ENCODE measurements at places on chromosomes 13 and 19. TPM values are rescaled to one million over a fixed set of nuclear protein-coding genes. Genes with fewer than 3 reads are reported as not detected.
A peak's percentile ranks its signal among the peaks of the same experiment; 100 is the strongest.

GRCh38 chr19:37537391-37537947 lies 30.7 kb downstream of the ZNF793 start:
- DNase-seq: no peak

Gene PSG6
- not detected for total RNA-seq

Gene GJA3
- 0.67 TPM for total RNA-seq

GRCh38 chr13:20360041-20360491 lies 127.9 kb upstream of the GJB6 start:
- DNase-seq: no peak

DNA sequence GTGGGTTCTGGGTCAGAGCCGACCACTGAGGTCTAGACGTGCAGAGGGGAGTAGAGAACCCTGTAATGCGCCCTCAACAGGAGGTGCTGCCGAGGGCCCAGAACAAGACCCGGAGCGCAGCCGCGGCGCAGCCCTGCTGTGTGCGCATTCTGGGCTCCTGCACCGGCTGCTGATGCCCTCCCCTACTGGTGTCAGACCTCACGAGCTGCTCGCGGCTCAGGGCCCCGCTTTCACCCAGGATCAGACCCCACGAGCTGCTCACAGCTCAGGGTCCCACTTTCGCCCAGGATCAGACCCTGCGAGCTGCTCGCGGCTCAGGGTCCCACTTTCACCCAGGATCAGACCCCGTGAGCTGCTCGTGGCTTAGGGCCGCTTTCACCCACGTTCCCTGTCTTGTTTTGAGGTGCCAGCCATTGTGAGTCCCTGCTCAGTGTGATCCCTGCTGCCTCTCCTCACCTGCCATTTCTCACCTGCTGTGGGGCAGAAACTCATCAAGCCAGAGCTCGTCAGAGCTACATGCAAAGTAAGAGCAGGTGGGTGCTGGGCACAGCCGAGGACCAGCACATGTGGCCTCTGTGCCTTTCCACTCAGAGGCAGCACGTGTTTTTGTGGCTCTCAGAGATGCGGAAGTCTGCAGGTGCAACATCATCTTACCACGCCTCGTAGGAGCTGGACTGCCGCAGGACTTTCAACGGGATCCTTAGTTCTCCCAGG lies 47.0 kb upstream of the C13orf46 start:
- DNase-seq: no peak

Gene TMEM205
- 64.7 TPM for total RNA-seq

GRCh38 chr19:15372470-15372869 lies 7.1 kb downstream of the AKAP8 start:
- peak; percentile 30 for DNase-seq

DNA sequence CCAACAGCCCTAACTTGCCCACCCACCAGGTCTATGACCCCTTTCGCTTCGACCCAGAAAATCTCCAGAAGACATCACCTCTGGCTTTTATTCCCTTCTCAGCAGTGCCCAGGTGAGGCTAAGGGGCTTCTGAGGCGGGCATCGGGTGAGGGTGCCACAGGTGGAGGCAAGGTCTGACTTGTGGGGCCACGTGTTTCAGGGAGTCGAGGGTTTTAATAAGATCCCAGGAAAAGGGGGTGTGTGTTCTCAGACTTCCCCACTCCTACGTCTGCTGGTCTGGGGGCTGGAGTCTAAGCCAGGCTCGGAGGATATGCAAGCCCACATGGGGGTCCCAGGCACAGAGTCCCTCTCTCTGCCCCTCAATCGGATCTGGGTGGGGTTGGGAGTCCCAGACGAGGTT lies 30.9 kb upstream of the CYP4F8 start:
- DNase-seq: no peak

GRCh38 chr19:50992666-50993035 lies 8.8 kb downstream of the KLK8 start:
- DNase-seq: no peak

- DNase-seq: no peak
These were observed 4.7 kb upstream of the MVB12A start for GRCh38 chr19:17415121-17415520.

DNA sequence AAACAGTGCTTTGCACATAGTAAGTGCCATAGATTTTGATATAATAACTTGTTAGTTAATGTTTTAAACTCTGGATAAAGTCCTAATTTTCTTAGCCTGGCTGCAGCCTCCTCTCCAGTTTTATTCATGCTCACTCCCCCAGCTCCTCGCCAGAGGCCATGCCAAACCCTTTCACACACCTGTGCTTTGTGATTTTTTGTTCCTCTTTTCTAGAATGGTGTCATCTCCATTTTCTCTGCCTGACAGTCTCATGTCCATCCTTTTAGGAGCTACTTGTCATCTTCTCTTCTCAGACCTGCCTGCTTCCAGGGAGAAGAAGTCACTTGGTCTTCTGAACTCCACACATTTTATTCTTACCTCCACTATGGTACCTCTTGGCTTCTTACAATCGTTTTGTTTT lies 55.8 kb upstream of the SPATA13 start:
- DNase-seq: no peak

- peak; percentile 74 for DNase-seq
These were observed 8.0 kb downstream of the CCDC194 start for GRCh38 chr19:17385878-17386611.

Gene SELENOV
- total RNA-seq: not detected

DNA sequence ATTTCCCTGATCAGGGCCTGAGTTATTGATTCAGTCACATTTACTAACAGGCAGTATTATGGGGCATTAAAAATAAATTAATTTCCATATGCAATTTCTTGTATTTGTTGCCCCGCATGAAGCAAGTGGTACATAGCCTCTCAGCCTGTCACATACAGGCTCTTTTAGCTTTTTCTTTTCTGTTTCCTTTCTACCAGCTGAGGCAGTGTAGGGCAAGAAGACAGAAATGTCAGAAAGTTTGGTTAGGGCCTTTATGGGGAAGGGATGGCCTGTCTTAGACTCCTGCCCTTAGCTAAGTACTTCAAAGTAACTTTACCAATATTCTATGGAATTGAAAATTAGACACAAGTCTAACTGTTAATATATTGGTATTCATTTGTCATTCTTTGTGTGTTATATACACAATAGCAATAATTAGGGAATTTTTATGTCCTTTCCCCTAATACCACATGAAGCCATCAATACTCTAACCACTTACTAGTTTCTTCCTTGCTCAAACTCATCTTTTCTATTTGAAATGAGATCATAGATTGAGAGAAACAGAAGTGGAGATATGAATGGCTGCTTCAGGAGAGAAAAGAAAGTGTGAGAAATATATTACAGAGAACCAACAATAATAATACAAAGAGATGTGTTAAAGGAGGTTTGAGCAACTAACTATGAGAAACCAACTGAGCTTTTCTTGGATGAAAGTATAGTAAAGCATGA lies 669.6 kb downstream of the PCDH17 start:
- DNase-seq: no peak

- no peak for DNase-seq
These were observed 485 bp downstream of the CPAMD8 start for GRCh38 chr19:17025991-17026658.

- DNase-seq: peak; percentile 3
These were observed 82.7 kb downstream of the DLEU7 start for GRCh38 chr13:50760751-50761150.

DNA sequence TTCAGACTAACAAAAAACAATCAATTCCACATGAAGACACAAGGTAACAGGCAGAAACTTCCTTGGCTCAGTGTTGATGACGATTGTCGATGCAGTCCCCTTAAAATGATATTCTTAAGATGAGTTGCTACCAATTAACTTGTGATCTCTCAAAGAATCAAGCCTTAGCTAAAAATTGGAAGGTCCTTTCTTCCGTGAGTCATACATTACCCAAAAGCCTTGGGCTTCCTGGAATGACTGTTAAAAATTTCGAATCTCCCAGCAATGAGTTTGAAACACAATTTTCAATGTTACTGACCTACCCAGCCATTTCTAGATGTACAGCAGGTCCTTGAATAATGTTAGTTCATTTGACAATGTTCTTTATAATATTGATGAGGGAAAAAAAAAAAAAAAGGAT lies 28.0 kb upstream of the RB1 start:
- no peak for DNase-seq

GRCh38 chr13:81139987-81140386 lies 799.1 kb upstream of the SPRY2 start:
- DNase-seq: no peak

DNA sequence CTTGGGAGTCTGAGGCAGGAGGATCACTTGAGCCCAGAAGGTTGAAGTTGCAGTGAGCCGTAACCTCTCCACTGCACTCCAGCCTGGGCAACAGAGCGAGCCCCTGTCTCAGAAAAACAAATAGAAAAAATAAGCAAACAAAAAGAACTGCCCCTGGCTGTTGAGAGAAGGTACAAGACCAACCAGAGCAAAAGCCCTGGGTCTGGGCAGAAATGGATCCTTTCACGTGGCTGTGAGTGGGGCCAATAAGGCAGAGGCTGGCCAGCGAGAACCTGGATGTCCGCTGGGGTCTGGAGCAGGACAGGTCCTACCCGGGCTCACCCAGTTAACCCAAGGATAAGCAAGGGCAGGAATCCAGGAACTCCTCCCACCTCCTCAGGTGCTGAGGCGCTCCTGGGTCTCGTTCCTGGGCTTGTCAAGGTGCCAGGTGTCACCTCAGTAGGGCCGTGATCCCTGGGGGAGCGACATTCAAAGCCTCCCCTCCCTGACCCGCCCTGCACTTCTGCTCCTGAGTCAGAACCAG lies 4.7 kb upstream of the SLC5A5 start:
- no peak for DNase-seq

Measured in activated T-cell treated with anti-CD3 and anti-CD28 coated beads, Interleukin-2, amount 50 U/mL, for 72 hours (primary cell).